ENCODE measurements at places on chromosomes 6 and 20. TPM values are rescaled to one million over a fixed set of nuclear protein-coding genes. Genes with fewer than 3 reads are reported as not detected.

The KIF13A gene
- 5.0 TPM for polyA plus RNA-seq

The CST5 gene
- not detected for polyA plus RNA-seq

The TAGAP gene
- polyA plus RNA-seq = not detected

The C6orf58 gene
- polyA plus RNA-seq = not detected

The SUMO4 gene
- polyA plus RNA-seq = 0.23 TPM

The FBXO9 gene
- polyA plus RNA-seq = 56.5 TPM

The SOX18 gene
- not detected for polyA plus RNA-seq

The POM121L2 gene
- not detected for polyA plus RNA-seq

The EFCAB8 gene
- not detected for polyA plus RNA-seq

The HRH3 gene
- polyA plus RNA-seq = not detected

The VIP gene
- not detected for polyA plus RNA-seq

The COL9A3 gene
- polyA plus RNA-seq = 0.25 TPM

The CPNE5 gene
- 0.14 TPM for polyA plus RNA-seq

The GATA5 gene
- polyA plus RNA-seq = not detected

The ECT2L gene
- not detected for polyA plus RNA-seq

The SEMG1 gene
- not detected for polyA plus RNA-seq

The DYNLRB1 gene
- polyA plus RNA-seq = 290 TPM

The GNMT gene
- not detected for polyA plus RNA-seq

The CST4 gene
- not detected for polyA plus RNA-seq

The C6orf118 gene
- not detected for polyA plus RNA-seq

The ZNF391 gene
- 2.4 TPM for polyA plus RNA-seq

The SH3BGRL2 gene
- polyA plus RNA-seq = 1.1 TPM

The OR2J1 gene
- polyA plus RNA-seq = not detected

The HLA-DOA gene
- not detected for polyA plus RNA-seq

The GRIK2 gene
- polyA plus RNA-seq = 1.4 TPM

The NNAT gene
- polyA plus RNA-seq = 0.90 TPM

The HLA-DQB1 gene
- polyA plus RNA-seq = not detected

The SPEF1 gene
- not detected for polyA plus RNA-seq

The HLA-E gene
- polyA plus RNA-seq = 130 TPM

The GTSF1L gene
- not detected for polyA plus RNA-seq

The GTF2H4 gene
- polyA plus RNA-seq = 5.3 TPM

The PLEKHG1 gene
- 0.51 TPM for polyA plus RNA-seq

The SRC gene
- 17.0 TPM for polyA plus RNA-seq

The TRIM15 gene
- not detected for polyA plus RNA-seq

The BRD2 gene
- 105 TPM for polyA plus RNA-seq

The MUCL3 gene
- not detected for polyA plus RNA-seq

The NKX2-2 gene
- polyA plus RNA-seq = not detected

The VWA7 gene
- 0.37 TPM for polyA plus RNA-seq

The ID1 gene
- 248 TPM for polyA plus RNA-seq

All from GM23248 (cell line).